ENCODE measurements at places on chromosomes 3 and 15.
A peak's percentile ranks its signal among the peaks of the same experiment; 100 is the strongest.

GRCh38 chr3:88364926-88365325 lies 215.2 kb downstream of the C3orf38 start:
- no peak for DNase-seq

DNA sequence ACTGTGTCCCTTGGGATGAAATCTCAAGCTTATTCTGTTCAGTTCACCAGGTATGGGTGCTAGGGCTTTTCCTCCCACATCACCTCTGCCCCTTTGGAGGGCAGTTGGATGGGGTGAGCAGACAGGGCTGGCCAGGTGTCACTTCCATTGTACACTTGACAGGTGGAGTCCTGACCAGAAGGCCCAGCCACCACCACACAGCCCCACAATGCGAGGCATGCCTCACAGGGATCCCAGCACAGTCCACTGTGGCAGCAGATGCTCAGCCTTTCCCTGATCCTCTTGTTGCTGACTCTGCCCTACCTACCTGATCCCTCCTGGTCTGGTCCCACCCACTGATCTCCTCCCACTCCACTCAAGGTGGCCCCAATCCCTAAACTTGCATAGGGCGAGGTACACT lies 88.2 kb downstream of the ANP32A start:
- DNase-seq = no peak

GRCh38 chr3:24498796-24499195 lies 4.1 kb upstream of the THRB start:
- DNase-seq = no peak

DNA sequence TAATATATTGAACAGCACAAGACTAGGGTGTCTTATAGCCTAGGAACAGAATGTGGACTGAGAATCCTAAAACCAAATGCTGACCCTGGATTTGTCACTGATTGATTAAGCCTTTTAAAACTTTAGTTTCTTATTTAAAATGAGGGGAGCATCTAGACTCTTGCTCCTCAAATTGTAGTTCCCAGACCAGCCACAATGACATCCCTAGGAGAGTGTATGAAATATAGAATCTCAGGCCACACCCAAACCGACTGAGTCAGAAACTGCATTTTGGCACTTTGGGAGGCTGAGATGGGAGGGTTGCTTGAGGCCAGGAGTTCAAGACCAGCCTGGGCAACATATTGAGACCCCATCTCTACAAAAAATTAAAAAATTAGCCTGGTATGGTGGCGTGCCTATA lies 287.8 kb upstream of the UMPS start:
- no peak for DNase-seq

DNA sequence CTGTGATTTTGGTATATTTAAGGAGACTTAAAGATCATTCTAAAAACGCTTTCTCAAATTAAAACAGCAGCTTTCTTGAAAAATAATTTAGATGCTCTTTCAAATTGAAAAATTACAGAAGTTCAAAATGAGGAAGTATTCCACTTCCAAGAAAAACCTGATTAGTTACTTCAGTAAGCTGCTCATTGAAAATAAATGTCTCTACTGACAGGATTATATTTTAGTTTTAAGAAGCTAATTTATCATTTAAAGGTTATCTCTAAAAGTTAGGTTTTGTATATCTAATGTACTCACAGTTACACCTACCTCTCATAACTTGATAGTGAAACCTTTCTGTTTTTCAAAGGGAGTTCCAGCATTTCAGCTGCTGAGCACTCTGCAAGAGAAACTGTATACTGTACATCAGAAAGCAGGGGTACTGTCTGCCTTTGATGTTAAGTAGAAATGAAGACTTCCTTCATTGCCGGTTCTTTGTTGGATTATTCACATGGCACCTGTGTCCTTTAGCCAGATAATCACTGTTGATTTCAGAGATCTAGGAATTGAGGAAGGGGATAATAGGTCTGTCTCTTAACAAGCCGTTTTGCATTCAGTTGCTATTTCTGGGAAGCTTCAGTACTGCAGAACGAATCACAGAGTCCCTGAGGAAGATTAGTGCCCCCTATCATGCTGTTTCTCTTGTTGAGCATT lies 161.6 kb downstream of the TCF12 start:
- no peak for DNase-seq

DNA sequence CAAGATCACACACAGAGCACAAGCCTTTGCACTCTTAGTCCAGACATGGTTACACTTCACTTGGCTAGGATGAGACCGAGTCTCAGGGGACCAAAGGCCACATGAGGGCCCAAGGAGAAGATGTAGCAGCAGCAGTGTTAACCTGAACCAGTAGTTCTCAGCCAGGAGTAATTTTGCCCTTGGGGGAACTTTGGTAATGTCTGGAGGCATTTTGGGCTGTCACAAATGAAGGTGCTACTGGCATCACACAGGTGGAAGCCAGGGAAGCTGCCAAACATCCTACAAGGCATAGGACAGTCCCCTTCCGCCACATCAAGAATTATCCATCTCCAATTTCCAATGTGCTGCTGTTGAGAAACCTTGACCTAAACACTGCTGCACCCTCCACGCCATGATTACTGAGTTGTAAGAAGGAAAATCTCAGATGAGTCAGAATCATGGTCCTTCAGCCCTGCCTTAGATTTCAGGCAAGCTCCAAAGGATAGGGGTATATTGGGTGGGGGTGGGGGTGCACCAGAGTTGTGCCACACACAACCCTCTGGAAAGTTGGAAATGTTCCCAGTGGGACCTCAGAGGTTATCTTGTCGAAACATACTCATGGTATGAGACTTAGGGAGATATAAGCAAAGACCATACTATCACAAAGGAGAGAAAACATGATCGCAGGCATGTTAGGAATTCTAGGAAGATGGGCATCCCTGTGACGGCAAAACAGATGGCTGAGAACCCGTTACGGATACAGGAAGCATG lies 36.2 kb downstream of the SEMA5B start:
- DNase-seq = no peak

DNA sequence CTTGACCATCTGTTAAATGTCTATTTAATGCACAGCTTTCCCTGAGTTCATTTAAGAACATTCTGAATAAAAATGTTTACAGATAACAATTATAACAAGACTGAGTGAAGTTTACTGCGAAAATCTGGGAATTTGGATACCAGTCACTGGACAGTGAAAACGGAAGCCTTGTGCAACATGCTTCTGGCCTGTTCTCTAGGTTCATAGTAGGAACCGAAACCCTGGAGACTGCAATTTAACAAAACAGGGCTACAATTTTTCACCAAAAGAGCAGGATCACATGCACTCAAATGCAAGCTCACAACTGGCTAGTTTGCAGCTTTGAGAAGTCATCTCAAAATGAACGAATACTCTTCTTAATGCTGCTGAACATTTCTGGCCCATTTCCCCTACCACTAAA lies 435.9 kb downstream of the NR2F2 start:
- no peak for DNase-seq

DNA sequence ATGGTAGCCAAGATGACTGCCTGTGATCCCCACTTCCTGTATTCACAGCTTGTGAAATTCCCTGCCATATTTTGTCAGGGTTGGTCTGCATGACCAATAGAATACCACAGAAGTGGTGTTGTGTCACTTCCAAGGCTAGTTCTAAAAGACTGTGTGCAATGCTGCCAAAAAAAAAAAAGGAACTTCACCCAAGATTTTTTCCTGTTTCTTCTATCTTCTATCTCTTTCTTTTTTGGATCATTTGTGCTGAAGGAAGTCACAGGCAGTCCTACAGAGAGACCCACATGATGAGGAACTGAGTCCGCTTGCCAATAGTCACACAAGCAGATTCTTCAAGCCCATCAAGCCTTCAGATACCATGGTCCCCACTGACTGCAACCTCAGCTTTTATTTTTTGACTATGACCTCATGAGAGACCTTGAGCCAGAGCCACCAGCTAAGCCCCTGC lies 18.1 kb upstream of the RAF1 start:
- DNase-seq = peak; percentile 42

DNA sequence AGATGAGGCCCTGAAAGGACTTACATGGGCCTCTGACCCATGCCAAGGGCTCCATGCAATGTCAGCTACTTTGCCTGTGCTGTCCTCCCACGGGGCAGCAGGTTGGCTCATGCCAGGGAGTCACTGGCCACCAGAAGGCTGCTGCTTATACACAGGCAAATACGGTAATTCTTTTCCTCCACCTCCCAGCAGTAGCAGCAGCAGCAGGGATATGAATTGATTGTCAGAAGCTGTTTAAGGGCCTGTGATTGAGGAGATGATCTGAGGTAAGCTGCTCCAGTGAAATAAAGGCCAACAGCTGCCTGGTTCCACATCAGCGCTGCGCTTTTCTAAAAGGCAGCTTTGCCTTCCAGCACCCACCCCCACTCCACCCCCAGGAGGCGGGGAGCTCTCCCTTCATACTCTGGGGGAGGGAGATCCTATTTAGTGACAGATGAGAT lies 250.5 kb downstream of the SHQ1 start:
- no peak for DNase-seq

Measured in GDM1 (cell line).